ENCODE measurements at places on chromosomes 1 and 21.

- DNase-seq, result no peak
Observed at GRCh38 chr1:3668585-3669300, 16.4 kb downstream of the TP73 start.

- no peak for DNase-seq
Observed at GRCh38 chr1:230215529-230215928, 148.5 kb downstream of the GALNT2 start.

DNA sequence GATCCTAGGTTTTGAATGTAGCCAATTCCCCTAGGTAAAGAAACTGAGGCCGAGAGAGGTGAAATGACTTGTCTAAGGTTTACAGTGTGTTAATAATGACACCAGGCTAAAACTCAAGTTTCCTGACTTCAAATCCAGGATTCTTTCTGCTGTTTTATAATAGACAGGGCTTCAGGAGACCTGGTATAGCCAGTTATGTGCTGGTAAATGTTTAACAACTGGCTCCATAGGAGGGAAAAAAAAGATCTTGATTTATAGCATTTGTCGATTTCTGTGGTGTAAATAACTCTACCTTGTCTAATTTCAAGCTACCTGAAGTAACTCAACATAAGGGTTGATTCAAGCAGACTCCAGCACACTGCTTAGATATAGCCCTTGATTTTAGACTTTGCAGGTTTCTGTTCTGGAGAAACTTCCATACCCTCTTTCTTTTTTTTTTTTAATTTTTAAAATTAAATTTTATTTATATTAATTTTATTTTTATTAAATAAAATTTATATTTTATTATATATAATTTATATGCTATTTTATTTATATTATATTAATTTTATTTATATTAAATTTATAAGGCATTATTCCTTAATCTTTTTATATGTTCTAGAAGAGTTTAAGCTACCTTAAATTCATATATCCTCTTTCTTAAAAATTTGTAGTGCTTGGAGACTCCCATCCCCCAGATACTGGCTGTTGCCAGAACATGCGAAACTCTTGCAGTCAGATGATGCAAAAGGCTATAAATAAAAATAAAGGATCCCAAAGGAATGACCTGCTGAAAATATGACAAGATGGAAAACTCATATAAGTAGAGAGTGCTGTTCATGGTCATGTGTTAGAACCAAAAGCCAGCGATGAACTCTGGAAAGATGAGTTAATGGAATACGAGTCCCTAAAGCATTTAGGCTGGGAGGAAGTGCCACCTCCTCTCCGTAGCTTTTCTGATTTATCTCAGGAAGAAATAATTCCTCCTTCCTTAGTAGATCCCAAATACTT is 35.4 kb upstream of the SRSF10 start:
- no peak for DNase-seq

DNA sequence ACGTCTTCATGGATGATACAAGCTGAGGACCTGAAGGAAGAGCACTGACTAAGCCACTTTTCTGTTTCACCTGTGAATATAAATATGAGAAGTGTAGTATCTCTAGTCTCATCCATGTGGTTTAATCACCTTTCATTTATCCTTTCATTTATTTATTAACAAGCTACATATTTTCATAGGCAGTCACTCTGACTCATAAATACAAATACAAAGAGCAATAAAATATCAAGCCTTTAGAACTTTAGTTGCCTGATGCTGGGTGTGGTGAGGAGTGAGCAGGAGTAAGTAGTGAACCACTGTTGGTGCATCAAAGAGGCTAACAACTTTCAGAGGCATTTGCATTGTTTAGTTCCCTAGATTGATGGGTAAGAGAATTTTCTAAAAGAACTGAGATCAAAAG is 269.0 kb upstream of the C1orf87 start:
- no peak for DNase-seq

GRCh38 chr1:33985656-33986055 is 121.8 kb downstream of the HMGB4 start:
- DNase-seq, result no peak

- DNase-seq, result no peak
Observed at GRCh38 chr1:116412898-116413297, 39.9 kb downstream of the ATP1A1 start.

DNA sequence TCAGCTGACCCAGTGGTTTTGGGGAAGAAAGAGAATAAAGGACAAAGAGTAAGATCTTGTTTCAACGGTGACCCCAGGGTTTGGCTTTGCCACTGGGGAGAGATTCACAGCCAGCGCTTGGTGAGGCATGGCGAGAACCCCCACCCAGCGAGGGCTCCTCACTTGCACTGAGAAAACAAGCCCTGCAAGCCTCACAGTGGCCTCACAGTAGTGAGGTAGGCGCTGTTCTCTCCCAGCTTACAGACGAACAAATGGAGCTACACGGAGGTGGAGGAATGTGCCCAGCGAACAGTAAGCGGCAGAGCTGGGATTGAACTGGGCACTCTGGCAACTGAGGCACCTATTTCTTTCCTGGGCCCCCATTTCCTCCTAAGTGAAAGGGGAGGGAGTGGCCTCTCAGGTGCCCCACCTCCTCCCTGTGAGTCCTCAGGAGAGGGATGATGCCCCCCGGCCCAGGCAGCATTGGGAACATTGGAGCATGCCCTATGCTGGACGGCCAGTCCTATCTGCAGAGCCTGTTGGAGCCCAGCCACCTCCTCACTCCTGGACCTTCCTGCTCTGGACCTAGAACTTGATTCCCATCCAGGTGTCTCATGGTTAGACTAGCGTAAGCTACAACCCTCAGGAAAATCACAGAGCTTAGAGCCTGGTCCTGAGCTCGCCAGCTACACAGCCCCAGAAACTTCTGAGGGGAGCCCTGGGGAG is 73.4 kb upstream of the EDN2 start:
- no peak for DNase-seq

DNA sequence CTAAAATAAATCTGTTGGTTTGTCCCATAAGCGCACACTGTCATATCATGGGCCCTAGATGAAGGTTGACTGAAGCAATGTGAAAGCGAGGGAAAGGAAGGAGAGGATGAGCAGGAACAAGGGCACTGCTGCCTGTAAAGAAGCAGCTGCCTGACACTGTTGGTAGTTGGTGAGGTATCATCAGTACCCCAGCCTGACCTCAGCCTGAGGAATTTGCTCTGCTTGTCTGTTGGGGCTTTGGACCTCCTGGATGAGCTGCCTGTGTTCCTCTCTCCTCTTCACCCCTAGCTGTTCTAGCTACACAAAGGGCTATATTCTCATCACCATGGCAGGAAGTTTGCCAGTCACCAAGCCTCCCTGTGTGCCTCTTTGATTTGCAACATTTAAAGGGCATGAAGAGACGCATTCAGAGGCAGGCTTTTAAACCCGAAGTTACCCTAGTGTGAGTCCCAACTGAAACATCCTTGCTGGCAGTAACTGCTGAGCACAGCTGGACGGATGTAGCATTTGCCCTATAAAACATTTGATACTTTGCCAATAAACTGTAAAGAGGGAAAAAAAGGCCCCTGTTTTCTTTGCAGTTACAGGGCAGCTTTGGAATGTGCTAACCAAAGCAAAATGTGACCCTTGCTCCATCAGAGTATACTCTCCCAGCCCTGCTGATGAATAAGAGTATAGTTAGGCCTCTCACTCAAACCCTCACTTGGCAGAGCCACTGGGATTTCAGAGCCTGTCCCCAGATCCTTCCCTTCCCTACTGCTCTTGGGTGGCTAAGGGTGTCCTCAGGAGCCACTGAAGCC is 22.2 kb upstream of the SPATA6 start:
- no peak for DNase-seq

DNA sequence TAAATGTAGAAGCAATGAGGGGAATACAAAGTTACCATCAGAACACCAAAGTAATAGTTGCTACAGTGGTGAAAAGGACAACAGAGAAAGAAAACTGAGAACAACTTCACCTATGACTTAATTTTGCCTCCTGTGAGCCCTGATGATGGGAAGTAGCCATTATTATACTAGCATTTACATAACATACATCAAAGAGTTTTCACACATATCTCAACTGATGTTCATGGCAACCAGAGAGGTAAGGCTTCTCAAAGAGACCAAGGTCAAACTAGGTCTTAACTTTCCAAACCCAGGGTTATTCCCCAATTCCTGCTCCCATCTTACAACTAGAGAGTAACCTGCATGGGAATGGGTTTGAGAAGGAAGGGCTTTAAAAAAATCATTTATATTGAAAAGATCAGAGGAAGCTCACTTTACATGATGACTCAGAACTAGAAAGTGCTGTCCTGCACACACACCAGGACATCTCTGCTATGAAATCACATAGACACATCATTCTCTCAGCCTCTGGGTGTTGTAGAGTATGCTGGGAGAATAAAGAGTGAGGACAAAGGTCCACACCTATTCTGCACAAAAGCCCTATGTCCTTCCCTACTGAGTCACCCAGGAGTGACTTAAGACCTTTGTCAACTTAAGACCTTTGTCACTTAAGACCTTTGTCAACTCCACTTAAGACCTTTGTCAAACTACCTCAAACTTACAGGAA is 179.7 kb downstream of the TNFSF18 start:
- DNase-seq, result no peak

- DNase-seq, result no peak
Observed at GRCh38 chr1:147794570-147794969, 34.2 kb upstream of the GJA5 start.

GRCh38 chr1:27990920-27991537 is 31.3 kb downstream of the XKR8 start:
- DNase-seq, result no peak

GRCh38 chr21:28066076-28066475 is 926.6 kb downstream of the LTN1 start:
- no peak for DNase-seq

DNA sequence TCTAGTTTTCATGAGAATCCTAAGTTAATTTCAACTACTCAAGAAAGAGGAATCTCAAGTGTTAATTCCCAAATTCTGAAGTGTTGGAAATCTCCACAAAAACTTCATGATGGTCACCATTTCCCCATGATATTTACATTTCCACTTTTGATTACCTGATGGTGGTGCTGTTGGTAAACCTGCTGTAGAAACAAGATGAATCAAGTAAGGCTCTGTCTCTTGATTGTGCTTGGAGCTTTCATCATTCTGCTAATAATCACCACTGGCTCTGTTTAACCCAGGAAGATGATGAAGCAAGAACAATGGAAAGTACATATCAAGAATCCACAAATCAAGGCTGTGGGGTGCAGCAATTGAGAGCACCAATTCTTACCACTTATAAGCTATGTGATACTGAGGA is 77.8 kb downstream of the C4BPA start:
- DNase-seq, result no peak

DNA sequence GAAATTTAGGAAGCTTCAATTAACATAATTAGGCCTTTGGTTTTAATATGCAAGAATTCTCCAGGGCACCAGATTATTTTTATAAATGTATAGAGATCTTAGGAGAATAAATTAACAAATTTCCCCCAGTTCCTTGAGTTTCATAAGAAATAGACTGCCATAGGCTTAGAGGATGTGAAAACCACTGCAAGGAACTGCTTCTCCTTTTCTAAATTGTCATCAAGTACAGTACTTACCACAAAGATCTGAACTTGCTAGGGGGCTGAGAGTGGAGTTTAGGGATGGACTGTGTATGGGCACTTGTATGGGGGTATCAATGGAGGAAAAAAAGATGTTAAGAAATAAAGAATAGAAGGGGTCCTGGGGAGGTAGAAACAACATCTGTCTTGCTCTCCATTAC is 31.1 kb downstream of the LHX8 start:
- DNase-seq, result no peak

GRCh38 chr1:226634611-226635246 is 86.2 kb downstream of the STUM start:
- no peak for DNase-seq

DNA sequence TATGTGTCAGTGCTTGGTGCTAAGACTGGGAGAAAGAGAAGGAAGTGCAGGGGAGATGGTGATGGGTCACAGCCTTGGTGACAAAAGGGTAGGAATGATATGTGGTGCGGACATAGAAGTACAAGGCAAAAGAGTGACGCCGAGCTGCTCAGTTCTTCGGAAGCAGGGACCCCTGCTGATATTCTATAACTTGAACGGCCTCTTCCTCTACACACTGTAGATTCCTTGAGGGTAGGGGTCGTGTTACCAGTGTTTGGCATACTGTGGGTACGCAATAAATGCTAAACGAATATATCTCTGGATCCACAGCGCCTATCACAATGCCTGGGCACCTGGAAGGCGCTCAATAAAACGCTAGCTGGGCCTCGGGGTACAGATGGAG is 488 bp downstream of the DBT start:
- no peak for DNase-seq

- no peak for DNase-seq
Observed at GRCh38 chr1:84771895-84772294, 81.6 kb upstream of the SSX2IP start.

GRCh38 chr1:198633675-198634121 is 5.1 kb upstream of the PTPRC start:
- no peak for DNase-seq

DNA sequence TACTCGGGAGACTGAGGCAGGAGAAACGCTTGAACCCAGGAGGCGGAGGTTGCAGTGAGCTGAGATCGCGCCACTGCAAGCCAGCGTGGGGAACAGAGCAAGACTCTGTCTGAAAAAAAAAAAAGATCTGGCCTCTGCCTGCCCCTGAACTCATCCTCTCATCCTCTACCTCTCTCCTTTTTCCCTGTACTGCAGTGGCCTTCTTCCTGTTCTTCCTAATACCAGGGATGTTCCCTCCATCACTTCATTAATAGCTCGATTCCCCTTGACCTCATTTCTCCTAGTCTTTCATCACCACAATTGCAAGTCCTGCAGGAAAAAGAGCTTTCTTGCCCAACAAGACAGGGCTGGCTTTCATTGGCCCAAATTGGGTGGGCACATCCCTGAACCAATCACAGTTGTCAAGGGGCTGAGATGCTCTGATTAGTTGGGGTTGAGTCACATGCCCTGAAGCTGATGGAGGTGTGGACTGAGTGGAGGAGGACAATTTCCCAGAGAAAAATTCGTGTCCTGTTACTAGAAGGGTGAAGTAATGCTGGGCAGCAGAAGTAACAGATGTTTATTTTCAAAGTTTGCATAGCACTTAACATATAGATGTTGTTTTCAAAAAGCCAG is 86.8 kb upstream of the PUM1 start:
- DNase-seq, result no peak

- no peak for DNase-seq
Observed at GRCh38 chr1:47926461-47926999, 70.7 kb downstream of the TRABD2B start.

DNA sequence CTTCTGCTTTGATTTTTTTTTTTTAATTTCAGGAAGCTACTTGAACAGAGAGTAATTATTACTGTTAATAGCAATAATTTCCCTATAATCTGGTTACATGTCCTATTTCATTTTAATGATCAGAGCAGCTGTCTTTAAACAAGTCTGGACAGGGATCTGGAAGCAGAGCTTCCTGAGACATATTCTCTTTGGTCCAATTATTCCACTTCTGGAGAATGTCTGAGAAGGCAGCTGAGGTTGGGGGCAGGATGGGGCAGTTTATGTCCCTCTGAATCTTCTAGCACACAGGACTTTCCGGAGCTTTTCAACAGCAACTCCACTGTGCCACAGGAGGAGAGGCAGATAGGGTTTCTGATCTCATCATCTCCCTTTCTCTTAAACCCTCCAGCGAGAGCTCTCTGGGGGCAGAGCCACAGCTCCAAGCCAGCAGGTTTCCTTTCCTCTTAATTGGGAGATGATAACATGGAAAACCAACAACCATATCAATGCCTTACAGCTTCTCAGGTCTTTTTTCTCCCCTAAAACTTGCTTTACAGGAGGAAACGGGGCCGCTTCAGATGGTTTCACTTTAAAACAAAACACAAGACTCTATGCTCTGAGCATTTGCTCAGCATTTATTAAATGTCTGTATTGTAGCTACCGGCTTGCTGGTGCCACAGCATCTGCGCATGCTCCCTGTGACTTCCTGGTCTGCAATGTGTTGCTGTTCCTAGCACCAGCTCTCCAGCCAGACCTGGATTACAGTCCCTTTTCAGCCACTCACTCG is 425.7 kb upstream of the USP24 start:
- no peak for DNase-seq
